GM03348 (cell line): ENCODE measurements at places on chromosomes 1 and 21.

GRCh38 chr1:27391511-27392095 lies 819 bp upstream of the GPR3 start:
- DNase-seq: peak; percentile 59

- DNase-seq: peak; percentile 80
These were observed 19.7 kb upstream of the EPS8L3 start for GRCh38 chr1:109783436-109783835.

- DNase-seq: no peak
These were observed 2.6 kb downstream of the SH3BGRL3 start for GRCh38 chr1:26282401-26282918.

DNA sequence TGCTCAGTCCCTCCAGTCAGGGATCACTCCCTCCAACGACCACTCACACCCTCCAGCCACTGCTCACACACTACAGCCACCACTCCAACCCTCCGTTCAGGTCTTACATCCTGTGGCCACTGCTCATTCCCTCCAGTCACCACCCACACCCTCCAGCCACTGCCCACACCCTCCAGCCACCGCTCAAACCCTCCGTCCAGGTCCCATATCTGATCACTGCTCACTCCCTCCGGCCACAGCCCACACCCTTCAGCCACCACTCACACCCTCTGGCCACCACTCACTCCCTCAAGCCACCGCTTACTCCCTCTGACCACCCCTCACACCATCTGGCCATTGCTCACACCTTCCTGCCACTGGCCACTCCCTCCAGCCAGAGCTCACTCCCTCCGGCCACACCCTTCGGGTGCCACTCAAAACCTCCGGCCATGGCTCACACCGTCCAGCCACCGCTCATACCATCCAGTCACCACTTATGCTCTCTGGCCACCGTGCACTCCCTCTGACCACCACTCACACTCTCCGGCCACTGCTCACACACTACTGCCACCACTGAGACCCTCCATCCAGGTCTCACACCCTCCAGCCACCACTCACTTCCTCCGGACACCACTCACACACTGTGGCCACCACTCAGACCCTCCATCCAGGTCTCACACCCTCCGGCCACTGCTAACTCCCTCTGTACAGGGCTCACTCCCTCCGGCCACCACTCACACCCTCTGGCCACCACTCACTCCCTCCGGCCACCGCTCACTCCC lies 4.7 kb upstream of the TFF1 start:
- DNase-seq: no peak

DNA sequence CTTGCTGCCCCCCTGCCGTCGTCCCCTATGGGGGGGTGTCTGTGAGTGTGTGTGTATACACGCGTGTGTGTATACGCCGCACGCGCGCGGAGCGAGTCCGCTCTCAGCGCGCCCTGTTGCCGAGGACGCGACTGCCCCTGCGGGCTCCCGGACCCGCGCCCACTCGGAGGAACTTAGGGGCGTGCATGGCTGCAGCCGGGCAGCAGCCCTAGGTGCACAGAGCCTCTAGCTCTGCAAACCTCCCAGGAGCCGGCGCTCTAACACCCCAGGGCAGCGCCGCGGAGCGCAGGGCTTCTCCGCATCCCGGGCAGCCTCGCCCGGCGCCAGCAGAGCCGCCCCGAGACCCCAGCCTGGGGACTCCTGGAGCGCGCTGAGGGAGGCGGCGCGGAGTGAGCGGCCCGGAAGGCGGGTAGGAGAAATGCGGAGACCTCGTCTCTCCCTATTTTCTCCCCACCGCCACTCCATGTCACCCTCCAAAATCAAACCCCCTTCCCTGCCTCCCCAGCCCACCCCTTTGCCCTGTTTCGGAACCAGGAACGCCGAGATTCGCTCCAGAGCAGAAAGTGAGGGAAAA lies 574 bp downstream of the ITPKB start:
- DNase-seq: peak; percentile 59

GRCh38 chr1:195591917-195592672 lies 1016.1 kb downstream of the KCNT2 start:
- peak; percentile 35 for DNase-seq

- no peak for DNase-seq
These were observed 5.1 kb upstream of the TMEM222 start for GRCh38 chr1:27316860-27317259.

- no peak for DNase-seq
These were observed 8.2 kb downstream of the OR2T10 start for GRCh38 chr1:248589334-248589733.

DNA sequence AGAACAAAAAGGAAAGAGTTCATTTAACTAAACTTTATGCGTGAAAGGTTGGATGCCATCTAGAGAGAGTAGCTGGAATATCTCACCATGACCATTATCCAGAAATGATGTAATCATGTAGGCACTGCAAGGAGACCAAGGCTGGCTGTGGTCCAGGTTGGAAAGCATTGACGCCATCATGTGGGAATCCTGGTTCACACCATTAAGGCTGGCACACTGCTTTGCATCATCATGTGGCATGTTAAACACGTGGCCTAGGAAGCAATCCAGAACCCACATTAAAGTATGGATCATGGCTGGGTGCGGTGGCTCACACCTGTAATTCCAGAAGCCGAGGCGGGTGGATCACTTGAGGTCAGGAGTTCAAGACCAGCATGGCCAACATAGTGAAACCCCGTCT lies 4.3 kb downstream of the ADAMTS1 start:
- peak; percentile 47 for DNase-seq

DNA sequence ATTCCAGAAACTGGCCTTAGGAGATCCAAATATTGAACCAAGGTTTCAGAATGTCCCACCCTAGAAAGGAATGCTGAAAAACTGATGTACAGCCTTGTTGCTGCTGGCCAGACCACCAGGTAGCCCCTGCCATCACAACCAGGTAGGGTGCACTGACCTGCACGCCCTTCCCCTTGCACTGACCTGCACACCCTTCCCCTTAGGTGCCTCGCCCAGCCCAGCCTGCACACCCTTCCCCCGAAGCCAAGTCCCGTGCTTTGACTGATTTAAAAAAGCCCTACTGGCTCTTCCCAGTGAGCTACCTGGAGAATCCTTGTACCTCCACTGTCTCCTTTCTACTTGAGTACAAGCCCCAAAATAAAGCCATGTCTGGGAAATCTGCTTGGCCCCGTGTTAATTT lies 26.3 kb upstream of the C1orf198 start:
- no peak for DNase-seq

DNA sequence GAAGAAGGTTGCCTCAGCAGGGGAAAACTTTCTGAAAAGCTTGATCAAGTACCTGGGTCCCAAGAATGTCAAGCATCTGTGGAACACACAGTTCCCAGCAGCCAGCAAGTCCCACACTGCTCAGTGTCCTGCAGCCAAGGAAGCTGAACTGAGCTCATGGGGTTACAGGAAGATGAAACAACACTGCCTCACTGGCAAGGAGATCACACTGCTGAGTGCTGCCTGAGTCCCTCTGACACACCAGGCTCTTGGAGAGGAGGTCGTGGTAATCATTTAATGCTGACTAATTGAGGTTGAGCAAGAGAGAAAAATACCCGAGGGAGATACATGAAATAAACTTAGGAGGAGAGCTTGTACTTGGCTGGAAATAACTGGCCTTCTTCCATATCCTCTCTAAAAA lies 75.2 kb downstream of the MPZL1 start:
- peak; percentile 90 for DNase-seq

DNA sequence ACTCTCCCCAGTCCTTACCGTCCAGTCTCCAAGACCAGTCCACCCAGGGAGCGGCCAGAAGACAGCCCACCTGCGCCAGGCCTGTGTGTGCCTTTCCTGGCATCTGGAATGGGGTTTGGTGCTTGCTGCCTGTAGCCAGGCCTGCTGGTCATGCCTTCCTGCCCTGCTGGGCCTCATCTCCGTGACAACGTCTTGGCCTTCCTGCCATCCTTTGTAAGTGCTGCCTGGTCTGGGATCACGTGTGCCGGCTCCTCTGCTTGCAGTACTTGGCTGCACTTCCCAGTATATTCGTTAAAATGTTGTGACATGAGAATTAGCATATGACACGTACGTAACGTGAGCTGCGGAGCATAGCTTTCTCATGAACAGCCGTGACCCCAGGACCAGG lies 145.3 kb upstream of the COL6A1 start:
- no peak for DNase-seq

GRCh38 chr1:150567341-150567716 lies 12.1 kb downstream of the MCL1 start:
- no peak for DNase-seq

GRCh38 chr1:100523038-100523652 lies 14.8 kb upstream of the GPR88 start:
- DNase-seq: no peak

GRCh38 chr1:156912310-156912709 lies 8.1 kb upstream of the LRRC71 start:
- DNase-seq: no peak

- peak; percentile 70 for DNase-seq
These were observed 29.6 kb downstream of the NVL start for GRCh38 chr1:224300346-224300745.

DNA sequence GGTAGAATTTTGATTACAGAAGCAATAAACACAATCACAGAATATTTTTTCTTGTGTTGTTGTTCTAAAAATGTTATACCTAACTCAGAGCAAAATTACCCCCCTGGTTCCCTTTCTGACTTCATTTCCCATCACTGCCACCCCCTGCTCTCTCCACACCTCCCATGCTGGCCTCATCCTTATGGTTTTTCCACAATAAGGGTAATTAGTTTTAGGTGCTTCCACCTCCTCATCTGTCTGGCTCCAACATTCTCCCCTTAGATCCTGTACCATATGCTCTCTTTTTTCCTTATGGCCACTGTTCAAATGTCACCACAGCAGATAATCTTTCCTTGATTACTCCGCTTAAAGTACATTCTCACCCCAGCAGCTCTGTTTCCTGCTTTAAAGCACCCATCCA lies 2208.6 kb downstream of the MRPL39 start:
- no peak for DNase-seq

GRCh38 chr1:30807318-30808066 lies 49.9 kb upstream of the LAPTM5 start:
- DNase-seq: peak; percentile 72

GRCh38 chr1:17101261-17101660 lies 18.0 kb downstream of the PADI2 start:
- no peak for DNase-seq

DNA sequence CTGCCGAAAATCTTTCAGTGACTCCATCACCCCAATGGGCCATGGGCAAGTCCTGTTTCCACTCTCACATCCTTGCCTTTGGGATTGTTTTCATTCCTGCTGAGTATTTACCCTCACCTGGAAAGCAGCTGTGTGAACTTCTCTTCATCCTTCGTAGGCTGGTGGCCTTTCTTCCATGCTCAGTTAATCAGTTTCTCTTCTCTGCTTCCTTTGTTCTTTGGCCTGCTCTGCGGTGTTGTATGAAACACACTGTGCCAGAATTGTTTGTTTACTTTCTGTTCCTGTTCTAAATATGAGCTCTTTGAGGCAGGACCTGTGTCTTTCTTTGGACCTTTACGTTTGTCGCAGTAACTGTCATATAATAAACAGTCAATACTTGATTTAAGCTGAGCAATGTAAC lies 48.6 kb downstream of the ITSN1 start:
- DNase-seq: no peak

DNA sequence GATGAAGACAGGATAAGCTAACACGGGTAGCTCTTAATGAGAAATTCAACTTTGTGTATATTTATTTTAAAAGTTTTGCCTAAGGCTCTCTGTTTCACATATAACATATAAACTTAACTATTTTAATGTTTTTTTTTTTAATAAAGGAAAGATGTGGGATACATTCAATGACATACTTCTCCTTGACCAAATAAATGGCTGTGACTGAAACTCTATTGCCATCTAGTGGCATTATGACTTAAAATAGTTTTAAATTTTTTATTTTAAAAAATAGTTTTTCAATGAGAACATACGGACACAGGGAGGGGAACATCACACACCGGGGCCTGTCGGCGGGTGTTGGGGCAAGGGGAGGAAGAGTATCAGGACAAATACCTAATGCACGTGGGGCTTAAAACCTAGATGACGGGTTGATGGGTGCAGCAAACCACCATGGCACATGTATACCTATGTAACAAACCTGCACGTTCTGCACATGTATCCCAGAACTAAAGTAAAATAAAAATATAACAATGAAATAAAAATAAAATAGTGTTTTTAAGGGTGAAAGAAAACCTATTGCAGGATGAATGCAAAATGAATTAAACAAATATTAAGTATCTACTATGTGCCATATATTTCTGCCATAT lies 83.4 kb downstream of the LYST start:
- peak; percentile 58 for DNase-seq

GRCh38 chr1:207818971-207819451 lies 67.2 kb downstream of the CD46 start:
- DNase-seq: peak; percentile 53

DNA sequence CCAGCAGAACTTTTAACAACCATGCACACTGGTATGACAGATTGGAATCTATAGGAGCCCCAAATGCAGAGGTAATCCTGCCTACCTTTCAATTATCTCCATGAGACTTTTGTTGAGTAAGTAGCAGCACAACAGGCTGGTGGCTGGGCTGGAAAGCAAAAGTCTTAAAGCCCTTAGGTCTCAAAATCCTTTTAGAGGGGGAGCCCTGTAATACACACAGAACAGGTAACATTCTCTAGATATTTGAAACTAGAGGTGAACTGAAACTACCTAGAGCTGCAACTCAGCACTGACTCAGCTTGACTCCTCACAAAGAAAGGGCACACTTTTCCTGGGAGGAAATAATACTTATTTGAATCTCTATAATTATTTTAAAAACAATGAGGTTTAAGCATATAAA lies 71.5 kb downstream of the CLCA4 start:
- no peak for DNase-seq

DNA sequence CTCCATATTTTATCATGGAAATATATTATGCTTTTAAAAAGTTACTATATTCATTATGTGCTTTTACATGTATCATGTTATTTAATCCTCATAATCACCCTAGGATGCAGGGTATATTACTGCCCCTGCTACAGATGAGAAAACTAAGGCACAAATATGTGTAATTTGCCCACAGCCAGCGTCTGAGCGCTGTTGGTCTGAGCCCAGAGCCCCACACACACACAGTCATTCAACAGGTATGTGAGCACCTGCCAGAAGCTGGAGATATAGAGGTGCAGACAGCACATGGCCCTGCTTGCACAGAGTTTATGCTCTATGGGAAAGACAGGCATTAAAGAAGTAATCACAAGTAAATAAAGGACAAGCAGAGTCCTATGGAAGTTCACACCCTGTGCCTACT lies 49.8 kb upstream of the SEC16B start:
- no peak for DNase-seq

- peak; percentile 63 for DNase-seq
These were observed 13.7 kb downstream of the KIAA1614 start for GRCh38 chr1:180926164-180926981.

DNA sequence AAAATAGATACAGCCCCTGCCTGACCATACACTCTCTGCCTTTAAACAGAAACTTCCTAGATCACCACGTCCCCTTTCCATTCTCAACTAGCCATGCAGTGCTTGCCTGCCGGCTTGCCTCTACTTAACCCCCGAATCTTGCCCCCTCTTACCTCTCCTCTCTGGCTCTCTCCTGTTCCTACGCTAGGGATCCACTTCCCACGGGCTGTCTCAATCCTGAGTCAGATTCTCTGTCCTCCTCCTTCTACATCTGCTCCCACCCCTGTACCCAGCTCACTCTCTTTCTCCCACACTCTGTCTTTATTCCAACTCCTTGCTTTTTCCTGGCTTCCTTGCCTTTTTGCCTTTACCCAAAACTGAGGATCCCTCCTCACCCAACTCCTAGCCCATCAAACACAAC lies 29.3 kb downstream of the ATF3 start:
- peak; percentile 38 for DNase-seq

GRCh38 chr1:68128157-68128556 lies 77.7 kb upstream of the DIRAS3 start:
- no peak for DNase-seq

- DNase-seq: no peak
These were observed 77.2 kb downstream of the NRIP1 start for GRCh38 chr21:14987370-14988170.
